Hepatocyte (in vitro differentiated cells): ENCODE measurements at places on chromosomes 7 and 10. TPM values are rescaled to one million over a fixed set of nuclear protein-coding genes. Genes with fewer than 3 reads are reported as not detected.

DNA sequence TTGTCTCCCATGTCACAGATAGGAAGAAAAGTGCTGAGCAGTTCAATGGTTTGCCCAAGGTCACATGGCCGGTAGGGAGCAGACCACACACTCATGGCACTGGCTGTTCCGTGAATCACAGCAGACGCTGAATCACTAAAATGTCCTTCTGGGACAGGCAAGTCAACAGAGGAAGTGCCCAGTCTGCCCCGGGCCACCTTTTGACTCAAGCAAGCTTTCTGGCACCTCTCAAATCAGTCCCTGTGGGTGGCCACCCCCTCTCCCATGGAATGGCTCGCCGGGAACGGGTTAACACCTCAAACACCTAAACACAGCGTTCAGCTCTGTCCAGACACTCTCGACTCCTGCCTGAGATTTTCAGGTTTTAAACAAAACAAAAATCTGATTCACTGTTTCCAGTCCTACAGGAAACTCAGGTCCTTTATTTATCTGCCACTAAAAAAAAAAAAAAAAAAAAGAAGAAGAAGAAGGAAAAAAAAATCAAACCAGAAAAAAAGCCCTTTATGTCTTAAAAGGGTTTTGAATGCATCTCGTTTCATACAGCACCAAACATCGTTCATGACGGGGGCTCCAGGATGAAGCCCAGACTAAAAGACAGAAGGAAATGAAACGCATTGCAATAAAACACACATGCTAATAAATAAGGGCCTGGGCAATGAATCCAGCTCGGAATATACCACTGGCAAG is 15.5 kb downstream of the CARD11 start:
- no peaks in the 10 kb centered on the region for H3K36me3 ChIP-seq
- H3K4me3 ChIP-seq: no peak overlapping the region
- DNase-seq: peak; percentile 53
- no peaks in the 10 kb centered on the region for H3K27me3 ChIP-seq

The COBL gene
- total RNA-seq: 17.9 and 20.5 TPM in 2 replicates

GRCh38 chr7:91784469-91784868 is 96.0 kb downstream of the MTERF1 start:
- H3K27ac ChIP-seq: no peak overlapping the region
- DNase-seq: peak; percentile 58
- peaks cover 3% of the 10 kb centered on the region for H3K27me3 ChIP-seq
- H3K4me1 ChIP-seq: no peaks in the 10 kb centered on the region
- no peak overlapping the region for H3K4me3 ChIP-seq

The ABHD11 gene
- 30.7 and 33.0 TPM in 2 replicates for total RNA-seq

- H3K4me1 ChIP-seq: no peaks in the 10 kb centered on the region
- no peak overlapping the region for H3K27ac ChIP-seq
- no peak overlapping the region for H3K4me3 ChIP-seq
- no peaks in the 10 kb centered on the region for H3K36me3 ChIP-seq
- no peaks in the 10 kb centered on the region for H3K27me3 ChIP-seq
- DNase-seq: no peak
Measured at GRCh38 chr7:137120690-137121089, 222.8 kb downstream of the PTN start.

The IFIT1 gene
- total RNA-seq: 14.7 and 15.1 TPM in 2 replicates

DNA sequence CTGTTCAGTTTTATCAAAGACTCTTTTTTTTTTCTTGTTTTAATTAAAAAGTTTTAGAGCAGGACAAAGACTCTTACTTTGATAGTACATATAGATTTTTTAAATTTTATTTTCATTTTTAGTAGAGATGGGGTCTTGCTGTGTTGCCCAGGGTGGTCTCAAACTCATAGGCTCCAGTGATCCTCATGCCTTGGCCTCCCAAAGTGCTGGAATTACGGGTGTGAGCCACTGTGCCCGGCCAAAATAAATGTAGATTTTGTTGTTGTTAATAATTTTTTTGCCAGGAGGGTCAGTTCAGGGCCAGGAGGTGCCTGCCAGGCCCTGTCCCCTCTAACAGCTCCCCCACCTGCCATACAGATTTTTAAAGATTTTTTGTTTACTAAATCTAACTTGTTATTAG is 17.0 kb downstream of the DENND10 start:
- H3K36me3 ChIP-seq: no peaks in the 10 kb centered on the region
- H3K27me3 ChIP-seq: no peaks in the 10 kb centered on the region
- DNase-seq: no peak
- no peak overlapping the region for H3K4me3 ChIP-seq

The CEP55 gene
- total RNA-seq: 3.6 and 4.0 TPM in 2 replicates

DNA sequence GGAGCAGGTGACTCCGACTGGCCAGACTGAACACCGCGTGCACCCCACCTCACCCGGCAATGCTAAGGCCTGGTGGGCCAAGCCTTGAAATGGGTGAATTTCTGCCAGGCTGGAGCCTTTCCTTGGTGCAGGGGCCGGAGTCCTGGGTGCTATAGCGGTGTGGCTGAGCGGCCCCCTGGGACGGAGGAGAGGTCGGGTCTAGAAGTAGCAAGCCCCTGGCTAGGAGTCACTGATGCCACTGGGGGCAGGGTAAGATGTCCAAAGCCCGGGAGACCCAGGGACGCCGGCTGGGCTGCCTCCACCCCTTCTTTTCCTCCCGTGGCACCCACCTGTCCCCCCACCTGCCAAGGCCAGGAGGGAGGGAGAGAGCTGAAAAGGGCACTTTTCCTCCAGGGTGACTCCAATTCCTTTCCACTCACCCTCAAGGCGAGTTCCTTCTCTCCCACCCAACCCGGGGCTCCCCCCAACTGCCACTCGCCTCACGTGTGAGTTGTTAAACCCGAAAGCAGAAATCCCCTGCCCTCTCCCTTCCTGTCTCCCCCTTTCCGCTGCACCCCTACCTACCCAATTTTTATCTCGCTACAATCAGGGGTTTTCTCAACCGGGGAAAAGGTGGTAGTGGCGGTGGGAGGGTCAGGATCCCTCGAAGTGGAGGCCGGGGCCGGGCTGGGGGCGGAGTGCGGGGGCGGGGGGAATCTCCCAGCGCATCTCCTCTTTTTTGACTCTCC is 6.0 kb upstream of the GATA3 start:
- DNase-seq: no peak
- H3K36me3 ChIP-seq: no peaks in the 10 kb centered on the region
- H3K27me3 ChIP-seq: peaks cover 96% of the 10 kb centered on the region
- no peak overlapping the region for H3K27ac ChIP-seq
- H3K4me3 ChIP-seq: no peak overlapping the region

The DNAH11 gene
- 0.43 and 2.0 TPM in 2 replicates for total RNA-seq

DNA sequence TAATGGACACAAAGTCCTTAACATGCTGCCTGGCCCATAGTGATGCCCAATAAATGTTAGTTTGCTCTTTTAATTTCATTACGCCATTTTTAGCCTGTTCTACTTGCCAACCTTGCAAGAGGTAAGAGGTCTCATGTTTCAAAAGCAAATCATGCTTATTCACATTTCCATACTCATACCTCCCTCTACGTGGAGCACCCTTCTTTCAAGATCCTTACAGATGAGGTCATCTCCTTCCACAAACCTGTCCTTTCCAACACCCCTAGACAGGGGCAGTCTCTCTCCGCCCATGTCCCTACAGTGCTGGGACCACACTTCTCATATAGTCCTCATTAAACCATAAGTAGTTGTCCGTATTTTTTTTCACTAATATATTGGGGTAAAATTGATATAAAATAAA is 271.3 kb downstream of the FGFR2 start:
- H3K27me3 ChIP-seq: no peaks in the 10 kb centered on the region
- no peaks in the 10 kb centered on the region for H3K36me3 ChIP-seq
- H3K4me1 ChIP-seq: peaks cover 9% of the 10 kb centered on the region
- no peak overlapping the region for H3K4me3 ChIP-seq
- no peak for DNase-seq
- no peak overlapping the region for H3K27ac ChIP-seq

DNA sequence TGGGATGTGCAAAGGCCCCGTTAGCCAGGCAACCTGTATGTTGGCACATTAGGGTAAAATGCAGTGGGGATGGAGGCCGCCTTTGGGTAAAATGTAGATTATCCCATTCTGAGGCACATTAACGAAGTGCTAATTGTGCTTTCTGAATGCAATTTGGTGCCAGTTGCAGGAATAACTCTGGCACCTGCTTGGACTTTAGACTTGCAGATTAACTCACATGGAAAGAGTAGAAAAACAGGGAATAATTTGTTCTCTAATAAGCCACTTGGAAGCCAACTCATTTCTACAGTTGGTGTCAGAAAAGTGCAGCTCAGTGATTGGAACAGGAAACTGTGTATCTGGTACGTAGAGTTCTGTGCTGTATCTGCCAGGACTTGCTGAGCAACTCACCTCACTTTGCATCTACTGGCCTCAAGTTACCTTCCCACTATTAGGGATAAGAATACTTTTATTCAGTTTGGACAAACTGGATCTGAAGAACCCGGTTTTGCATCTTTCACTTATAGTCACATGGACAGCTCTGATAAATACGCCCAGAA is 377.4 kb upstream of the PODXL start:
- no peak overlapping the region for H3K27ac ChIP-seq
- H3K4me3 ChIP-seq: no peak overlapping the region
- H3K4me1 ChIP-seq: no peaks in the 10 kb centered on the region
- peaks cover 4% of the 10 kb centered on the region for H3K27me3 ChIP-seq

DNA sequence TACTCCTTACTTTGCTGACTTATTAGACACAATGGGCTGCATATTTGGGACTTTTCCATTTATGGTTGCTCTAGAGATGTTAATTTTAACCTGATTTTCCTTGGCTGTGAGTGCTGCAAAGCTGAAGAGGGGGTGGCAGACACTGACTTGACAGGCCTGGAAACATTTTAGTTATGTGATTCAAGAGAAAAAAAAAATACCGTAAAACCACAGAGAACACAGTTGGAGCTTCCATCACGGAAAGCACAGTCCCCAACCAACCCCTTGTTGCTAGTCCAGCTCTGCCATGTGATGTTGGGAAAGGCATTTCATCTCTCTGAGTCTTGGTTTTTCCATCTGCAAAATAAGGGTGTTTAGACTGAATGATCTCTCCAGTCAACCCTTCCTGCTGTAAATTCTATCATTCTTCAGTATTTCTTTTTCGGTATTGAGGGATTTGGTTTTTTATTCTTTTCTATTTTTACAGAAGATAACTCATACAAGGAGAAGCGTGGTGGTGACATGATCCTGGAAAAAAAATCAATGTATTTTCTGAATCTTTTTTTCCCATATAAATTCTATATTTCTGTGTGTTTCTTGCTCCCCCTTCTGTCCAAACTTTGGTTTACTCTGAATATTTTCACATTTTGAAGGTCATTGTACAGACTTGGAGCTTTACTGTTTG is 246.1 kb downstream of the REEP3 start:
- H3K27me3 ChIP-seq: no peaks in the 10 kb centered on the region
- H3K27ac ChIP-seq: peak overlapping the region; percentile 56
- no peak for DNase-seq

GRCh38 chr7:22082886-22083703 is 137.4 kb upstream of the CDCA7L start:
- no peaks in the 10 kb centered on the region for H3K4me1 ChIP-seq
- peak; percentile 94 for DNase-seq
- H3K36me3 ChIP-seq: no peaks in the 10 kb centered on the region
- H3K27me3 ChIP-seq: no peaks in the 10 kb centered on the region
- H3K4me3 ChIP-seq: peak overlapping the region; percentile 96

GRCh38 chr7:71543396-71543795 is 411.5 kb downstream of the GALNT17 start:
- DNase-seq: peak; percentile 11
- H3K27me3 ChIP-seq: peaks cover 3% of the 10 kb centered on the region
- no peak overlapping the region for H3K27ac ChIP-seq
- no peaks in the 10 kb centered on the region for H3K36me3 ChIP-seq
- H3K4me3 ChIP-seq: no peak overlapping the region

DNA sequence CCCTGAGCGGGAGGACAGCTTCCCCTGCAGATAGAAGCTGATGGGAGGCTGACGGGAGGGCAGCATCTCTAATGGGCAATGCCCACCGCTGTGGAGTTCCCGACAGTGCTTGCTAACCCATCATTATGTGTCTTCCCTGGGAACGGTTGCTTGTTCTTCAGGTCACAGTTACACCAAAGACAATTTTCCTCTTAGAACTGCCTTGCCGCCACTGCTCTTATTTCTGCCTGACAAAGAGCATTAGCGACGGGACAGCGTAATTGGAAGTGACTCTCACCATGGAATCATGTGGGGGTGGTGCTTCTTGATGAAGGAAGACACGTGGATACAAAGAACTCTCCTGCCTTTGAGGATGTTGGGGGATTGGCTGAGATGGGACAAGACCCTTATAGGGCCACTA is 81.3 kb upstream of the NPS start:
- no peaks in the 10 kb centered on the region for H3K4me1 ChIP-seq
- DNase-seq: no peak
- H3K4me3 ChIP-seq: no peak overlapping the region
- H3K27me3 ChIP-seq: peaks cover 5% of the 10 kb centered on the region
- no peaks in the 10 kb centered on the region for H3K36me3 ChIP-seq

- no peak for DNase-seq
- H3K27ac ChIP-seq: no peak overlapping the region
- H3K36me3 ChIP-seq: no peaks in the 10 kb centered on the region
- H3K27me3 ChIP-seq: no peaks in the 10 kb centered on the region
- H3K4me3 ChIP-seq: no peak overlapping the region
Measured at GRCh38 chr10:79092292-79092896, 23.6 kb downstream of the ZMIZ1 start.

The PTN gene
- total RNA-seq: 63.5 and 66.9 TPM in 2 replicates

The ELN gene
- total RNA-seq: 45.2 and 58.1 TPM in 2 replicates

DNA sequence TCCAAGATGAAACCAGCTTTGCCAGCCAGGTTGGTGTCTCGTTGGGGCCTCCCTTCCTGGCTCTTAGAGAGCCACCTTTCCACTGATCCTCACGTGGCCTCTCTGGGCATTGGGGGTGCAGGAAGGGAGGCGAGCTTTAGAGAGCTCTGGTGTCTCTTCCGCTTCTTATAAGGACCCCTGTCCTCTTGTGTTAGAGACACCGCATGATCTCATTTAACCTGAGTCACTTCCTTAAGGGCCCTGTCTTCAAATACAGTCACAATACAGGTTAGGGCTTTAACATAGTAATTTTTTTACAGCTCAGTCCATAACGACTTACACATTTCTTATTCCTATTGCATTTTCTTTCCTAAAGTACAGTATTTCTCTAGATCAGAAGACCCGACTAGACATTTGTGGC is 535.8 kb downstream of the SDK1 start:
- no peak overlapping the region for H3K4me3 ChIP-seq
- DNase-seq: no peak
- H3K36me3 ChIP-seq: no peaks in the 10 kb centered on the region
- H3K27ac ChIP-seq: no peak overlapping the region

The CYP3A7 gene
- 770 and 803 TPM in 2 replicates for total RNA-seq

The GPR26 gene
- 0.04 TPM in 1 of 2 replicates, not detected in the other for total RNA-seq

The HEPACAM2 gene
- 15.7 and 19.8 TPM in 2 replicates for total RNA-seq

The HSPA12A gene
- 7.9 and 9.9 TPM in 2 replicates for total RNA-seq

The GRID1 gene
- 0.24 and 0.37 TPM in 2 replicates for total RNA-seq

- H3K4me1 ChIP-seq: peaks cover 39% of the 10 kb centered on the region
- H3K27me3 ChIP-seq: no peaks in the 10 kb centered on the region
- H3K36me3 ChIP-seq: no peaks in the 10 kb centered on the region
- H3K27ac ChIP-seq: peak overlapping the region; percentile 92
- DNase-seq: peak; percentile 75
- no peak overlapping the region for H3K4me3 ChIP-seq
Measured at GRCh38 chr10:77873536-77874380, 52.8 kb downstream of the DLG5 start.

- peaks cover 7% of the 10 kb centered on the region for H3K4me1 ChIP-seq
- H3K27me3 ChIP-seq: peaks cover 26% of the 10 kb centered on the region
- DNase-seq: no peak
- no peak overlapping the region for H3K4me3 ChIP-seq
- H3K36me3 ChIP-seq: no peaks in the 10 kb centered on the region
Measured at GRCh38 chr10:100792574-100792973, 47.2 kb downstream of the PAX2 start.

The PON1 gene
- total RNA-seq: 29.2 and 37.4 TPM in 2 replicates
